ENCODE measurements at places on chromosomes 4 and X.

GRCh38 chr4:16489226-16489625, 263.0 kb upstream of the TAPT1 start:
- no peak for DNase-seq

- no peak for DNase-seq
Observed at GRCh38 chr4:123843137-123843536, 446.5 kb downstream of the SPRY1 start.

DNA sequence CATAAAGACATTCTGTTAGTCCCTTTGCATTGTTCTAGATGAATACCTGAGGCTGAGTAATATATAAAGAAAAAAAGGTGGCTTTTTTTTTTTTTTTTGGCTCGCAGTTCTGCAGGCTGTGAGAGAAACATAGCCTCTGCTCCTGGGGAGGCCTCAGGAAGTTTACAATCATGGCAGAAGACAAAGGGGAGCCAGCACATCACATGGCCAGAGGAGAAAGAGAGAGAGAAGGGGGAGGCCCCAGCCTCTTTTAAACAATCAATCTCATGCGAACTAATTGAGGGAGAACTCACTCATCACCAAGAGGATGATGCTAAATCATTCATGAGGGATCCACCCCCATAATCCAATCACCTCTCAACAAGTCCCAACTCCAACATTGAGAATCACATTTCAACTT, 364.0 kb upstream of the EPHA5 start:
- no peak for DNase-seq

DNA sequence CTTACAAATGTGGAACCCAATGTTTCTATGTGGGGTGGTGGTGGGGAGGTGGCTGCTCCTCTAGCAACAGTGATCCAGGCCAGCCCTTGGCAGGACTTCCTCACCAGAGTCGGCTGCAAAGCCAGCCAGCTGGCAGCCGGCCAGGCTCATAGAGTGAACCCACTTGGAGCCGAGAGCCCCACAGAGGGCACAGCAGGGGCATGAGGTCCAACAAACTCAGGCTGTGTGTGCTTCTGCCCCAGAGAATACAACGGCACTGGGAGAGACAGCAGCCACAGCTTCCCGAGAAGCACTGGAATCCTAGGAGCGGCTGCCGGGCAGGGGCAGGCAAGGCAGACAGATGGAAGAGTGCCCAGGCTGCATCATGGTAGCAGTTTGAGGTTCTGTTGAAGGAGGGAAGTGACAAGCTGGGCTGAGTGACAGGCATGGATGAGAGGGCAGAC, 23.5 kb upstream of the SOWAHD start:
- DNase-seq: no peak

GRCh38 chrX:20061855-20062254, 54.9 kb downstream of the MAP7D2 start:
- no peak for DNase-seq

GRCh38 chr4:83360018-83360417, 25.4 kb upstream of the HPSE start:
- no peak for DNase-seq

DNA sequence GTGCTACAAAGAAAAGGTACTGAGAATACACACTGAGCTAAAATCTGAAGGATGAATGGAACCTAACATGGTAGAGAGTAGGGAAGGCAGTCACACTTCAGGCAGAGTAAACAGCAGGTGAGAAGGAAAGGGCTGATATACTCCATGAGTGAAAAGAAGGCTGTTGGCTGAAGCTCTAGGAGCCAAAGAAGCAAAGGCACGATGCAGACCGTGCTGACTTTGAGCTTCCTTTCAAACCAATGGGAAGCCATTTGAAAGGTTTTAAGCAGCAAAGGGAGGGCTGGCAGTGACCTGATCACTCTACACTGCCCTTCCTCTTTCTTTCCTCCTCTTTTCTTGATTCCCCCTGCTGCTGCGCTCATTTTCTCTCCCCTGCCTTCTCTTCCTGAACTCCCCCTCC, 66.4 kb downstream of the TMEM154 start:
- no peak for DNase-seq

DNA sequence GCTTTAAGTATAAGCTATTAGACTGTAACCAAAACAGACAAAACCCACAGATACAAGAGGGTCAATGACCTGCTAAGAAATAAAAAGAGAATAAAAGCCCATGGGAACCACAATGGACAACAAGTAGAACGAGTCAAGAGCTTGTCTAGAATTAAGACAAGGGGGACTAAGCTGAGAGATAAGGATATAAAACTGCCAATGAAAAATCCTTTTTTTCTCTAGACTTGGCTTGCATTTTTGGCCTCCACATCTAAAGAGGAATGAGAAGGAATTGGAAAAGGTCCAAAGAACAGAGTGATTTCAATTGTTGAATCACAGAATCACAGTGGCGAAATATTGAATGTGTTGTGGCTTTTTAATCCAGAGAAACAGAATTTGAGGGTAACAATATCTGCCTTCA, 135.7 kb downstream of the QDPR start:
- no peak for DNase-seq

- no peak for DNase-seq
Observed at GRCh38 chrX:110182362-110182761, 135.5 kb downstream of the AMMECR1 start.

- DNase-seq: no peak
Observed at GRCh38 chr4:5836943-5837342, 55.9 kb downstream of the CRMP1 start.

DNA sequence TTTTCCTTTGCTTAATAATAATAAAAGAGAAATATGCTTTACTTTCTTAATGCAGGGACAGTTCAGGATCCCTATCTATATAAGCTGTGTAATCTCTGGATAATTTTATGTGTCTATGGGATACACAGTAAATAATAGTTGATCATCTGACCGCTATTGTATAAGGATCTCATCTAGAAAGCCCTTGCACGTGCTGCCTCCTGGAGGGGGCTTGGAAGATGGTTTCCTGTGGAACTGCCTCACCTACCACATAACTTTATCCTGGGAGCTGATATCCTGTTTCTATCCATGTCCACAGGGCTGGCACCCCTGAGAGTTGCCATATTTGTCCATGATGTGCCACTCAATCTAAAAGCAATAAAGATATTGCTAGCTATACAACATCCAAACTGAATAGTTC, 139.3 kb upstream of the FRMPD4 start:
- no peak for DNase-seq

GRCh38 chr4:100889401-100889800, 371.6 kb upstream of the EMCN start:
- DNase-seq: no peak

GRCh38 chr4:172826346-172826745, 342.3 kb upstream of the GALNT7 start:
- DNase-seq: no peak

DNA sequence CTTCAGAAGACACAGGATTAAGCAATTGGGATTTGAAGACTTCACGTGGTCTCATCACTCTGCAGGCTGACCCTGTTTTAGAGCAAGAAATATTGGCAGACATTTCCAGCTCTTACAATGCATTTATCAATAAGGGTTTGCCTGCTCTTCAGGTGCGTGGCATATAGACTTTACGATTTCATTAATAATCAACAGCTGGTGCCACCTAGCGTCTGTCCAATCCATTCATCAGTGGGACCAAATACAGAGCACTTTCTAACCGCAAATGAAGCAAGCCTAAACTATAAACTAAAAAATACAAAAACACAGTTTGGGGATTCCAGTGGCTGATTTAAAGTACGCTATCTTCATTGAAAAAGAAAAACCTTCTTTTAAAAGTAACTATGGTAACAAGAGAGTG, 125.4 kb upstream of the DMD start:
- DNase-seq: no peak

GRCh38 chr4:2792711-2793585, at the start of gene SH3BP2:
SH3BP2 (plus strand) TSS chr4:2793085; CDS start chr4:2820618, 27,533 bp downstream.
- peak; percentile 83 for DNase-seq

Data from inflammatory macrophage treated with lipopolysaccharide for 4 hours (primary cell).